Foreskin fibroblast (primary cell): ENCODE measurements at places on chromosomes 11 and 22.

- DNase-seq: no peak
Measured at GRCh38 chr11:9008661-9009060, 4.9 kb upstream of the NRIP3 start.

DNA sequence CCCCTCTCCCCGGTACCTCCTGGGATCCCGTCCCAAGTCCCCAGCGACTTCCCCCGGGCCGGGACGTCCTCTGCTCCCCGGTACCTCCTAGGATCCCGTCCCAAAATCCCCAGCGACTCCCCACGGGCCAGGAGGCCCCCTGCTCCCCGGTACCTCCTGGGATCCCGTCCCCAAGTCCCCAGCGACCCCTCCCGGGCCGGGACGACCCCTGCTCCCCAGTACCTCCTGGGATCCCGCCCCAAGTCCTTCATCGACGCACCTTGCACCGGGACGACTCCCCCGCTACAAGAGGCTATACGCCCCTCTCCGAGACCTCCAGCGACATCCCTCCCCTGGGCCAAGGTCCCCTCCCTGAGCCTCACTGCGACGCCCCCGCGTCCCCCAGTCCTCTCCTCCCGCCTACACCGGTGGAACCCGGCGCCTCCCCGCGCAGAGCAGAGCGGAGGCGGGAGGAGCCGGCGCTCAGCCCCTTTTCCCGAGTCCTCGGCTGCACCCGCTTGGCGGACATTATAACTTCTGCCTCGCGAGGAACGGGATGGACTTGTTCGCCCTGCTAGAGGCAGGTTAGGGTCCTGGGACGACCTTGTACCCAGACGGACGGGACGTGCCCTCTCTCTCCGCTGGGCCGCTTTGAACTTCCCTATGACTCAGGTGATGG lies 912 bp downstream of the KREMEN1 start:
- DNase-seq: peak; percentile 80

DNA sequence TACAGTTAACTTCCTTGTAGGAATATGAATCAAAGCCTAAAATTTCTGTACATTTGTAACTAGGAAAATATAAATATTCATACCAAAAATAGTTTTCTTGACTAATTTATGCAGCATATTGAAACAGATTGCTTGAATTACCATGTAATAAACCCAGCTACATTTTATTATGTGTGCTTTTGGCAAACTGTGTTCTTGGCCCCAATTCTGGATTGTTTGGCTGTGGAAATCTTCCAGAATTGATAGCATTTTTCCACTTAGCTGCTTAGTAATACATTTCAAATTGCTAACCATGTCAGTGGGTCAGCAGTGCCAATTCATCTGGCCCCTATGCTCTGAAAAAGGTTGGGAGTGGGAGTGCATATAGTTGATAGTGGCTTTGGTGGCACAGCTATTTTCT lies 32.3 kb downstream of the PDHX start:
- DNase-seq: no peak

DNA sequence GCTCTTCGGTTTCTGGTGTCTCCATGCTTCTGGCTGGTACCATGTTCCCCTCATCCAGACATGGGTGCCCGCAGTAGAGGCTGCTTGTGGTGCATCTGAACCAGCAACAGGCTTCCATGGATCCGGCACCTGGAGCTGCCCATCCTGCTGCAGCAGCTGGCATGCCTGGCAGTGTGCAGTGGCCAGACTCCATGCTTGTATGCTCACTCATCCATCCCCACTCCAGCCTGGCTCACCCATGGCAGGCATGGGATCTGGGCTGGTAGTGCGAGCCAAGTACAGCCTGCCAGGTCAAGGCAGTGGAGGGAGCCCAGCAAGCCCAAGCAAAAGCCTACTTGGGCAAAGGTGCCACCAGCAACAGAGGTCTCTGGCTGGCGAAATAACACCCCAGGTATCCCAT lies 6.2 kb upstream of the OR5W2 start:
- no peak for DNase-seq

GRCh38 chr22:49838771-49839717 lies 11.4 kb upstream of the BRD1 start:
- DNase-seq: no peak

DNA sequence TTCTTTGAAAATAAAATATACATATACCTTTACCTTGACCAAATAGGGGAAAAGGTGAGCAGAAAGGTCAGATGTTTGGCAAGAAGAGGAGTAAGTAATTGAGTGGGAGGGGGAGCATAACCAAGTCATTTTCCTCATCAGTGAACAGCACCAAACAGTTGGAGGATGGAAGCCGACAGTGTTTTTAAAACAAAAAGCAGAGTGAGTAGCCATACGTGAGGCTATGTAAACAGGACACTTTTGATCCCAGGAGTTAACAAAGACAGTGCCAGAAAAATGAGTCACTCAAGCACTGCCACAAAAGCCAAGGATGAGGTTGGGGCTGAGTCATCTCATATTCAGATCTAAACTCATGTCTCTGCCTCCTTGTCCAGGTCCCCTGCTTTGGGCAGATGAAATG lies 734.7 kb downstream of the KCNA4 start:
- peak; percentile 83 for DNase-seq

GRCh38 chr22:20211997-20212753 lies 55.9 kb downstream of the RTN4R start:
- no peak for DNase-seq

- peak; percentile 84 for DNase-seq
Measured at GRCh38 chr11:45105233-45105983, 41.0 kb upstream of the PRDM11 start.

DNA sequence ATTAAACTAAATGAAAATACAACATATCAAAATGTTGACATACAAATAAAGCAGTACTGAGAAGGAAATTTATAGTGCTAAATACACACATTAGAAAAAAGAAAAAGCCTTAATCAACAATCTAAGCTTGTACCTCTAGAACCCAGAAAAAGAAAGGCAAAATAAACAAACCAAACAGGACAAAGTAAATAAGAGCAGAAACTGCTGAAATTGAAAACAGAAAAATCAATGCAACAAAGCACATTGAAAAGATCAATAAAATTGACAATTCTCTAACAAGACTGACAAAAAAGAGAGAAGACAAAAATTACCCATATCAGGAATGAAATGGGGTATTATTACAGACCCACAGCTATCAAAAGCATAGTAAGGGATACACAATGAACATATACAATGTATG lies 21.0 kb downstream of the DCUN1D5 start:
- no peak for DNase-seq

GRCh38 chr22:33393432-33393831 lies 335.3 kb upstream of the SYN3 start:
- no peak for DNase-seq

GRCh38 chr22:36977947-36978660 lies 41.1 kb downstream of the TST start:
- DNase-seq: peak; percentile 92

DNA sequence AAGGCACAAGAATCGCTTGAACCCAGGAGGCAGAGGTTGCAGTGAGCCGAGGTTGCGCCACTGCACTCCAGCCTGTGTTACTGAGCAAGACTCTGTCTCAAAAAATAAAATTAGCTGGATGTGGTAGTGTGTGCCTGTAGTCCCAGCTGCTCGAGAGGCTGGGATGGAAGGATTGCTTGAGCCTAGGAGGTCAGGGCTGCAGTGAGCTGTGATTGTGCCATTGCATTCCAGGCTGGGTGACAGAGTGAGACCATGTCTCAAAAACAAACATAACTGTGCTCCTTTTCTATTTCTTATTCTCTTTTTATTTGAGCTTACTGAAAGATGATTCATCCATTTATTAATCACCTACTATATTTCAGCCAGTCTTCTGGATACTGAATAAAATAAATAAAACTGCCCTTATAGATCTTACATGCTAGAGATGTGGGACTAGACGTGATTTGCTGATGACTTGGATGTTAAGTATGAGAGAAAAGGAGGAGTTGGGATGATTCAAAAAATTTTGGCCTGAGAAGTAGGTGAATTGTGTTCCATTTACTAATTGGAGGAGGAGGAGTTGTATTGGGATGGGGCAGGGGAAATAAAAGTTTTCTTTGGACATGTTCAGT lies 18.0 kb downstream of the PAAF1 start:
- DNase-seq: peak; percentile 56

DNA sequence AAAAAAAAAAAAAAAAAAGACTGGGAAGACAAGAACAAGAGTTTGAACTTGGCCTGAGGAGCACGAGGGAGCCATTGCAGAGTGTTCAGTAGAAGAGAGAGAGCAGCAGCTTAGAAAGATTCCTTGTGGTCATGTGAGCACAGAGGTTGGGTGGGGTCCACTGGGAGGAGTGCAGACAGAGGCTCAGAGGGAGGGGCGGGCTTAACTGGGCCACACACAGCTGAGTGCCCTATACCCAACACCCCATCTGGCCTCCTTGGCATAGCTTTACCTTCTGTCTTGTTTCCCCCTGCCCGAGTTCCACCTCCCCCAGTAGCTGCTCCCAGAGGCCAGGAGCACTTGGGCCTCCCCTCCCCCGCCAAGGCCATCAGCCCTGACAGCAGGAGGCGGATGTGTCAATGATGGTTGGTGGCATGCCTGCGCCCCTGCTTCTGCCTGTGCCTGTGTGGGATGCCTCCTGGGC lies 12.1 kb downstream of the C11orf86 start:
- no peak for DNase-seq

- no peak for DNase-seq
Measured at GRCh38 chr22:29302681-29303465, 3.6 kb upstream of the GAS2L1 start.

- DNase-seq: no peak
Measured at GRCh38 chr11:106463154-106463553, 385.7 kb downstream of the AASDHPPT start.

- DNase-seq: peak; percentile 88
Measured at GRCh38 chr11:45982656-45983470, 60.4 kb downstream of the LARGE2 start.

GRCh38 chr11:129743112-129743815 lies 72.4 kb upstream of the TMEM45B start:
- peak; percentile 15 for DNase-seq

DNA sequence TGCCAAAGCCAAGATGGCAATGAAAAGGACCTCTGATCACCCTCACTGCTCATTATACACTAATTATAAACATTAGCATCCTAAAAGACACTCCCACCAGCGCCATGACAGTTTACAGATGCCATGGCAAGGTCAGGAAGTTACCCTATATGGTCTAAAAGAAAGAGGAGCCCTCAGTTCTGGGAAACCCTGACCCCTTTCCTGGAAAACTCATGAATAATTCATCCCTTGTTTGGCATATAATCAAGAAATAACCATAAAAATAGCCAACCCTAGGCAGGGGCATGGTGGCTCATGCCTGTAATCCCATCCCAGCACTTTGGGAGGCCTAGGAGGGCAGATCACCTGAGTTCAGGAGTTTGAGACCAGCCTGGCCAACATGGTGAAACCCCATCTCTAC lies 12.7 kb upstream of the CAPN5 start:
- no peak for DNase-seq

DNA sequence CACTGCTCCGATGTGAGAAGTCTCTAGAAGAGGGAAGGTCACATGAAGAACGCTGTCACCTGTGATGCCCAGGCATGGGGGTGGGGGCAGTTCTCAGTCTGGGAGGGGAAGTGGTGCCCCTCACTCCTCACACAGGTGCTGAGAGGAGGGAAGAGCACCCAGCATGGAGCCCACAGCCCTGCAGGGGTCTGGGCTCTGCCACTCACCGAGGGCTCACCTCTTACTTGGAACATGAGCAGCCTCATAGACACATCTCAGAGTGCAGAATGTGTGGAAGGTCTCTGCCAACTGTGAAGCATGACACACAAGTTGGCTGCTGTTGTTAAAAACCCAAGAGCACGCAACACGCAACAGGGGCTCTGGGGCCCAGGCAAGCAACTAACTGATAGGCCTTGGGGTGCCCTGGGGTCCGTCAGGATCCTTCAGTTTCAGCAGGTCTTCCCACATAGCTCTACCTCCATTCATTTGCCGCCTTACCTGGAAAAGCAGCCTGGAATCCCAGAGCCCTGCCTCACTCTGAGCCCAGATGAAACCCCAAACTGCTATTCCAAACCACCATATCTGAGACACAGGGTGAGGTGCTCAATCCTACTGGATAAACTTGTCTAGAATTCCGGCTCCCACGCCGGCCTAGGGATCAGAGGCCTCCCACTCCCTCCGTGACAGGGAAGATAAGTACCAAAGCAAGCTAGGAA lies 17.5 kb upstream of the TMPRSS4 start:
- no peak for DNase-seq

DNA sequence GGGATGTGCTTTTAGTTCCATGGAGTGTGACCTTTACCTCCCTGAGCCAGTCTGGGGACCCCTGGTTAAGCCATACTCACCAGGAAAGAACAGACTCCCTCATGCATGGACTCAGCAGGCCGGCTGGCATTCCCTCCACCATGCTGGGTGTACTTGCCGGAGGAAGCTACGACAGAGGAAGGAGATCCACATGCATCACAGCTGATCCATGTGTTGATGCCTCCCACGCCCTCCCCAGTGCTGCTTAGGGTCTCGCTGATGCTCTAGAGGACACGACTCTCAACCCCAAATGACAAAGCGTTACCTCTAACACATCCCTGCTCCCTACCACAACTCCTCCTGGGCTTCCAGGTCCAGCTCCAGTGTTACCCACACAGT lies 39.8 kb downstream of the GAB4 start:
- no peak for DNase-seq

GRCh38 chr22:44383064-44383575 lies 70.4 kb upstream of the SHISAL1 start:
- no peak for DNase-seq

- no peak for DNase-seq
Measured at GRCh38 chr11:33698921-33699320, 1.7 kb downstream of the C11orf91 start.

DNA sequence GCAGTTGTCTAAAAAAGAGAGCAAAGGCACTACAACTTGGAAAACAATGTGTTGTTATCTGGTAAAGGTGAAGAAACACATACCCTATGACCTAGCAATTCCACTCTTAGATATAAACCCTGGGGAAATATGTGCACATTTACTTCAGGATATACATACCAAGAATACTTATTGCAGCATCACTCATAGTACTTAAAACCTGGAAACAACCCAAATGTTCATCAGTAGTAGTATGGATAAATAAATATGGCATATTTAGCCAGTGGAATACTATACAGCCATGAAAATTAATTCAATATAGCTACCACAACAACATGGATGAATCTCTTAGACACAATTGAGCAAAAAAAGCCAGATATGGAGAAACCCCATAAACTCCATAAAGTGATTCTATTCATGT lies 26.1 kb upstream of the MICAL2 start:
- no peak for DNase-seq
